Fibroblast of skin of right quadriceps (primary cell): ENCODE measurements at places on chromosomes 5 and 9.
A peak's percentile ranks its signal among the peaks of the same experiment; 100 is the strongest.

GRCh38 chr5:149646564-149646963, 65.3 kb downstream of the ARHGEF37 start:
- no peak for DNase-seq

GRCh38 chr9:137272241-137273094, 5.1 kb upstream of the TOR4A start:
- no peak for DNase-seq

DNA sequence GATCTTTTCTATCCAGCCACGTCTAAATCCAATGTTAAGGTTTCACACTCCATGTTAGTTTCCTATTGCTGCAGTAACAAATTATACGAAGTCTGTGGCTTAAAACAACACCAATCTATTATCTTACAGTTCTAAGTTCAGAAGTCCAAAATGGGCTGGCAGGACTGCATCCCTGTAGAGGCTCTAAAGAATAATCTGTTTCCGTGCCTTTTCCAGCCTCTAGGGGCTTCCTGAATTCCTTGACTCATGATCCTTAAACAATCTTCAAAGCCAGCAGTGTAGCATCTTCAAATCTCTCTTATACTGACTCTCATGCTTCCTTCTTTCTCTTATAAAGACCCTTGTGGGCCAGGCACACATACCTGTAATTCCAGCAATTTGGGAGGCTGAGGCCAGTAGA, 6.8 kb downstream of the PLGRKT start:
- no peak for DNase-seq

GRCh38 chr9:130901498-130902203, 5.0 kb upstream of the QRFP start:
- DNase-seq = no peak

DNA sequence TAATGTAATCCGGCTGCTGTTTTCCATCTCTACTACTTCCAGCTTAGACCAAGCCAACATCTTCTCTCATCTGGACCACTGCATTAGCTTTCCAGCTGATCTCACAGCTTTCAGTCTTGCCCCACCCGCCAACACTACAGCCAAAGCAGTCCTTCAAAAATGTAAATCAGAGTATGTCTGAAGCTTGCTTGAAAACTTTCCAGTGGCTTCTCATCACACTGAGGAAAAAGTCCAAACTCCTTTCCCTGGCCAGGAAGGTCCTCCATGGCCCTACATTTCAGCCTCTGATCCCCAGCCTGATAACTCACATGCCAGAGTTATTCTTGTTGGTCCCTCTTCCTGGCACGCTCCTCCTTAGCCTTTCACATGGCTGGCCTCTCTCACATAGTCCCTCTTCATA, 38.5 kb downstream of the TTC1 start:
- DNase-seq = no peak

DNA sequence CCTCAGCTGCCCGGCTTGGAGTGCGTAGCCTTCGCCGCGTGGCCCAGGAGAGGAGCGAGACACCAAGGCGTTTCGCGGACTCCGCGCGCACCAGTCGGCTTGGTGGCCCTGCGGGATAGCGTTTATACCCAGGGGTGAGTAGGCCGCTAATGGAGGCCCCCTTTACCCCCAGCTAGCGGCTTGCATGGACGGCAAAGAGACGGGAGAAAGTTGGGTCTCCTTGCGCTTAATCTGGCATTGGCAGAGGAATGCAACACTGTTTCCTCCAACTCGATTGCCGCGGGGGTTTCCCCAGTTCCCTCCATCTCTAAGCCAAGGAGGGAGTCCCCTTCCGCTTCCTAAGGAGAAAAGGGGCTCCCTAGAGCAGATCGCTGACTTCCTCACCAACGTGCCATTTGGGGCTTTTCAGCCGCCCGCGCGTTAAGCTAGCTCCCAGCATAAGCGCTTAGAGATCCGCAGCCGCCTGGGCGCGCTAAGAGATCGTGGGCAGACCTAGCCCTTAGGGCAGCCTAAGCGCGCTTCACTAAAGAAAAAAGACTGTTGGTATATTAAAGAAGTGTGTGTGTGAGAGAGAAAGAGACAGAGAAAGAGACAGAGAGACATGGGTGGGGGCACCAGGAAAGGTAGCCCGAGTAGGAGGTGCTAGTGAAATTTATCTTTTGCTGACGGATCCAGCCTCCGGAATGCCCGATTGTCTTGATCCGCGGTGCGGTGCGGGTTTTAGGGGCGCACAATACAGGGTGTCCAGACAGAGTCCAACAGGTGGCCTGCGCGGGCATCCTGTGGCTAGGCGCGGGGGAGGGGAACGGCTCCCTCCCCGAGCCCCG, 597.9 kb upstream of the SGCD start:
- peak; percentile 72 for DNase-seq

DNA sequence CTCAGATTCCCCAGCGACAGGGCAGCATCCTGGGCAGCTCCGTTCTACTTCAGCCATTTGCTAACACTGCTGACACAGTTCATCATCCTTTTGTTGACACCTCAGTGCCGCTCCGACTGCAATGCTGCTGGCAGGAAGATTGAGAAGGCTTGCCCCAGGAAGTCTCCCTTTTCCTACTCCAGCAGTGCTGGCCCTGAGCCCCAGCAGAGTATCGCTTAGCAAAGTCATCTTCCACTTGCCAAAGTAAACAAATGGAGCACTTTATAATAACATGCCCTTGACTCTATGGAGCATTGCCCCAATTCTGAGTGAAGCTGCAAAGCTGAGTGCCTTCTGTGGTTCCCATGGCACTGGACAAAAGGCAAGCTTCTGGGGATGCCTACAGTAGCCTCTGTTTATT, 32.2 kb downstream of the PRLR start:
- peak; percentile 69 for DNase-seq

DNA sequence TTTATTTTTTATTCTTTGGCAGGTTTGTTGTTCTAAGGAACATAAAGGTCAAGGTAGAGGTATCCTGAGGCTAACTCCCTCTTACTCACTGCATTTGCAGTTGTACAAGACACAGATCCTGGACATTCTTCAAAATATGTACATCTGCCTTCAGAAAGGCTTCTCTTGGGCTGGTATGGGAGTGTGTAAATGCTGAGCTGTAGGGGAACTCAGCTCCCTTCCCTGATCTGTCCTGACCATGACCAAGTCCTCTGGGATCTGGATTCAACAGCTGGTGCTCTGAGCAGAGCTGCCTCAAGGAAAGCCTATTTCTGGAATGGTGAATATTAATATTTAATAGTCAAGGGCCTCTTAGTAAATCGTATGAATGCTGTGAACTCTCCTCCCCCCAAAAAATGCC, 117.4 kb downstream of the PRKACG start:
- DNase-seq = no peak

- DNase-seq = no peak
Observed at GRCh38 chr5:109450129-109450877, 40.5 kb upstream of the PJA2 start.

- no peak for DNase-seq
Observed at GRCh38 chr9:126942399-126942798, 27.8 kb downstream of the RALGPS1 start.

- no peak for DNase-seq
Observed at GRCh38 chr9:110078604-110079003, 129.4 kb downstream of the C9orf152 start.

DNA sequence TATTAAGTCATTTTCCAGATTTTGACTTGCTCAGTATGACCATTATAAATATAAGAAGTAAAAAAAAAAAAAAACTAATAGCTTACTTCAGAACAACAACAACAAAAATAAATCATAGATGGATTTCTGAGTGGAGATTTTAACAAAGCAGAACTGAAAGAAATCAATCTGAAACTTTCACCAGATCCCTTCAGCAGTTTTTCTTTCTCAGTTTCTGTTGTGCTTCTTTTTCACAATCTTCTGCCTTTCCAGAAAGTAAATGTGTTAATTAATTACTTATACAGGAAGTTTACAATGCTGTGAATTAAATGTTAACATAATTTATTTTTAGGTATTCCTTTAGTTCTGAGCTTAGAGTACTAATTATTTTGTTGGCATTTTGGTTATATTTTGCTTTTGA, 73.5 kb downstream of the CHSY3 start:
- DNase-seq = no peak

GRCh38 chr5:32071351-32071944, 102.7 kb downstream of the GOLPH3 start:
- no peak for DNase-seq

- DNase-seq = no peak
Observed at GRCh38 chr5:35360671-35361070, 130.4 kb upstream of the PRLR start.

DNA sequence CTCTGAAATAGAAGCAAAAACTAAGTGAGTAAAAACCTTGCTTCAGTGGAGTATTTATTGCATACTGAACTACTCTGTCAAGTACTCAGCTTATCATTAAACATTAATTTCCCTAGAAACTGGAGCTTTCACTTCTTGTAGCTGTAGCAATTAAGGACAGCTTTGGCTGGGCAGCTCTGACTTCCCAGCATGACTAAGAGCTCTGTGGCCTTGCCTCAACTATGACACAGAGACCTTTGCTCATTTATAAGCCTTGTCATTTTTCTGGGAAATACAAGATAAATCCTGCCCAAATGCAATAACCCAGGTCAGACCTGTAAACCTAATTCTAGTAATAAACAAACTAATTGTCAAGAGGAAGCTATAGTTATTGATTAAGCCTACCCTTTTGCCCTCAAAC, 65.4 kb upstream of the STK32A start:
- peak; percentile 8 for DNase-seq

- DNase-seq = no peak
Observed at GRCh38 chr9:130043654-130044623, 950 bp upstream of the FNBP1 start.

DNA sequence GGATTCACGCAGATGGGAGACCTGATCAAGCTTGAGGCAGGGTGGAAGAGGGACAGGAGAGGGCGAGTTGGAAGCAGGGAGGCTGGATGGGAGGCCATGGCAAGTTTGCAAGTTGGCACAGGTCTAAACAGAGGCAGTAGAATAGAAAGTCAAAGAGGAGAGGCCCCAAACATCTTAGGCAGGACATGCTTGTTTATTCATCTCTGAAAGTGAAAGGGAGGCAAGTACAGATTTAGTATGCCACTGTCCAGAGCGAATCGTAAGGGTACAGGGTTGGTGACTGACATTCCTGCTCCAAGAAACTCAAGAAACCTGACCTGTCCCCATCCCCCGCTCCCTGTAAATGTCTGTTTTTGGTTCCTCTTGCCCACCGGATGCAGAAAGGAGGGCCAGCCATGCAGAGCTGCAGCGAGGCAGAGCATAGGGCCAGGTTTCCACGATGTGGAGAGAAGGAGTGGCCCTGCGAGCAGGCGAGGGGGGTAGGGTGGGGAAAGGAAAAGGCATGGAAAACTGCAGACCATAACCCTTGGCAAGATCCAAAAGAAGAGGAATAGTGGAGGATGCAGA, 96.2 kb upstream of the BOD1 start:
- no peak for DNase-seq

- DNase-seq = no peak
Observed at GRCh38 chr5:124913329-124913653, 166.9 kb upstream of the ZNF608 start.

- peak; percentile 84 for DNase-seq
Observed at GRCh38 chr9:136572003-136572827, 26.4 kb upstream of the NOTCH1 start.

DNA sequence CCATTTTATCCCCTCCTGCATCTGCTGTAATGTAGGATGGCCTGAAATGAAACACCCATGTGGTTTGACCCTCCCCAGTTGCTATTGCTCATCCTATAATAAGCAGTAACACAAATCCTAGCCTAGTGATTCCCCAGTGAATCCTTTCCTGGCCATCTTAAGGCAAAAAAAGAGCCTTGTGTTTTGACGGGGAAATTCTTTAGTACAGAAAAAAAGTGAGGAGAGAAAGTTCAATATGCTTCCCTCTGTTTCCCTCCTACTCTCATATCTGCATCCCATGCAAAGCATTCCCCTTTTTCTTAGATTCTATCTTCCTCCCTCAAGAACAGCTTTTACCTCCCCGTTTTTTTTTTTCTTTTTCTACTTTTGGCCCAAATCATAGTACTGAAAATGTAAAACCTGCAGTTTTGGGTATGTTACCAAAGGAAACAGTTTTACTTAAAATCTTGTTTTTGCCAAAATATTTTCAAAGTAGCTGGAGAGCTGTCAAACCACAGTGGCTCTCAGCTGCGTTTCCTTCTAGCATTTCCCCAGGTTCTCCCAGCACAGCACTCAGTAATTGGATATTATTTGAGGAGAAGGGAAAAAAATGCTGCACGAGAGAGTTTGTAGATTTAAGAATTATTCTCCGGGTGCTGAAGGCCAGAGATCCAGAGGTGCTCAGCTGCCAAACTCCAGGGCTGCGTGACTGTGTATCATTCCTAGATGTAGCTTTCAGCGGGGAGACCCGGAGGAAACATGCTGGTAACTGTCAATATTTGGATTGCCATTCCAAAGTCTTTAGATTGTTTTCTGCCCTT, 321.4 kb downstream of the NPR3 start:
- peak; percentile 63 for DNase-seq
